ENCODE measurements at places on chromosomes 6 and 20.

- peak; percentile 37 for DNase-seq
Measured at GRCh38 chr6:137218473-137218916, 690 bp downstream of the IFNGR1 start.

GRCh38 chr20:39630215-39630908 is 668.2 kb downstream of the DHX35 start:
- no peak for DNase-seq

GRCh38 chr20:7392542-7393206 is 547.6 kb downstream of the HAO1 start:
- DNase-seq: no peak

DNA sequence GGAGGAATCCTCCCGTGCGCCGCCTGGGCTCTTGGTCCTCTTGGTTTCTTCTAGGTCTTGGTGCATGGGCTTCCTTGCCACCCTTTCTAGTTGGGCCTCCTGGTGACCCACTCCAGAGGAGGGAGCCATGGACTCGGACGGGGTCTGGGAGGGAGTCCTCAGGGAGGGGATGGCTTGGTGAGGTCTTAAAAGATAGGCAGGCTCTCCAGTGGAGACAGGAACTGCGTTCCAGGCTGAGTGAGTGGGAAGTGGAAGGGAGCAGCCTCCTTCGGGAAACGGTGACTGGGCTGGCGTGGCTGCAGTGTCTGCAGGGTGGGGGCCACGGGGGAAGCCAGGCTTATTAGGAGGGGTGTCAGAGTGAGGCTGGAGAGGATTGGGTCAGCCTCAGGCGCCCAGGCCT is 152.8 kb downstream of the GRM4 start:
- DNase-seq: no peak

- DNase-seq: peak; percentile 72
Measured at GRCh38 chr6:151390851-151391470, 398 bp downstream of the ZBTB2 start.

DNA sequence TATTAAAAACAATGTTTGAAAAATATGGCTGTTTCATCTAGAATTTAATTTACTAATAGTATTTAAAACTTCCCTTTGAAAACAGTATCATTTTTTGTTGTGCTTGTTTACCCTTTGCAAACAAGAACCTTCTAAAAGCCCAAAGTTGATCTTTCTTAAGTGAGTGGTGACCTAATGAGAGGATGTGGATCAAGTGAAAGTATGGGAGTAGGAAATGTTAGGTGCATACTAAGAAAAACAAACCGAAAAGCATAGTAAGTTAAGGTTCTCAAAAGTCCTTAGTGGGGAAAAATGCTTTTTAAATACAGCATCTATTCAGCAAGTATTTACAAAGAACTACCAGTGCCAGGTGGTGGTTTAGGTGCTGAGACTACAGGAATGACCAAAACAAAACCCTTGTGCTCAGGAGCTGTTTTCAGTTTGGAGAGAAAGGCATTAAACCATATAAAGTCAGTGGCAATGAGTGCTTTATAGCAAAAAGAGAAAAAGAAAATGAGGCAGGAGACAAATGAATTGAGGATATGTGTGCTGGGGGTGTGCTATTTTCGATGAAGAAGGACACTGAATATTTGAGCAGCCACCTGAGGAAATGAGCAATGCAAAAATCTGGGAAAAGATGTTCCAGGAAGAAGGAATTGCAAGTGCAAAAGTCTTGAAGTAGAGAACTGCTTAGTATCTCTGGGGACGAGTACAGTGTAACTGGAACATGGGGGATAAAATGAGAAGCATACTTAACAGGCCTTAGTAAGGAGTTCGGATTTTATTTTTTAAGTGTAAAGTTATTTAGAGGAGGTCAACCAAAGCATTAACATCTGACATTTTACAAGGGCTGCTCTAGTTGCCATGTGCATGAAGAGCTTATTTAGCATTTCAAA is 24.0 kb downstream of the RNF146 start:
- no peak for DNase-seq

DNA sequence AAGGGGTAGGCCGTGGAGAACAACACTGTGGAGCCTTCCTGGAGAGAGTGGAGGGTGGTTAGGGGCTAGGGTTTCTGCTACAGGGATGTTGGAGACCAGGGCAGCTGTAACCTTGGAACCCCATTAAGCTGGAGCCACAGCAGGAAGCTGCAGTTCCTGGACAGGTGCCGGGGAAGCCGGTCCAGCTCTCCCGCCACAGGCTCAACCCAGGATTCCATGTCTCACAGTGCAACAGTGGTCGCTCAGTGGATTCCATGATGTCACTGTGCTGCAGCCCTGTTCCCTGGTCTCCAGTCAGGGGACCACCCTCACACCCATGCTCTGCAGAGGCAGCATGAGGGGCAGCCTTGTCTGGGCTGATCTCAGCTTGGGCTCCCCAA is 264.6 kb upstream of the CDYL start:
- DNase-seq: no peak

DNA sequence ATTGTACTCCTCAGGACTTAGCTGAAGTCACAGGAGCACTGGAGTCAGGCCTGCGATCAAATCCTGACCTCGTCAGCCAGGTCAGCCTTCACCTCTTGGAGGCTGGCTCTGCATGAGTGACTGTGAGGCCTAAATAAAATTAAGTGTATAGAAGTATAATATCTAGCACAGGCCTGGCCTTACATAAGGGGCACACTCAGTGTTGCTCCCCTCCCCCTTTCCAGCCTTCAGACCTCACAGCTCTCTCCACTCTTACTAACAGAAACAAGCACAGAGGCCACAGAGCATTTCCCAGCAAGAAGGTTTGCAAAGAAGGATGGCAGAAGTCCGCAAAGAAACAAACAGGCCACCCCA is 84.8 kb downstream of the TRERF1 start:
- no peak for DNase-seq

- DNase-seq: no peak
Measured at GRCh38 chr6:6820641-6821238, 232.2 kb downstream of the LY86 start.

- DNase-seq: no peak
Measured at GRCh38 chr6:116883005-116883404, 6.0 kb downstream of the RFX6 start.

DNA sequence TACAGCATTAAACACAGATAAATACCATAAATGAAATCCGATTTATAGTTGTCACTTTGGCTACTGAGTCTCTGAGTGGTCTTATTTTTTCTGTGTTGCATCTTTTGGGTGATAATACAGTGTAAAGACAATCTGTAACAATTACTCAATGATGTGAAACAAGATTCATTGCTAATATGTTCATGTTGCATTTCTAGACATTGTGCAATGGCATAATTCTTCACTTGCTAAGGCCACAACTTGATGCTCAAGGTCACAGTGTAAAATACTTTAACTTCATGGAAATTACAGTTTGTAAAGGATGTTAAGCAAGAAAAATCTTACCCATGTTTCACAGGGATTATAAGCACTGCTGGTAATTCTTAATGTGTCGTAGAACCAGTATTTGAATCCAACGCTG is 74.9 kb upstream of the SMLR1 start:
- DNase-seq: no peak

All from GM10248 (cell line).